ENCODE measurements at places on chromosomes 1 and 21.

GRCh38 chr1:18012686-18013085 lies 94.9 kb upstream of the IGSF21 start:
- DNase-seq, result no peak

DNA sequence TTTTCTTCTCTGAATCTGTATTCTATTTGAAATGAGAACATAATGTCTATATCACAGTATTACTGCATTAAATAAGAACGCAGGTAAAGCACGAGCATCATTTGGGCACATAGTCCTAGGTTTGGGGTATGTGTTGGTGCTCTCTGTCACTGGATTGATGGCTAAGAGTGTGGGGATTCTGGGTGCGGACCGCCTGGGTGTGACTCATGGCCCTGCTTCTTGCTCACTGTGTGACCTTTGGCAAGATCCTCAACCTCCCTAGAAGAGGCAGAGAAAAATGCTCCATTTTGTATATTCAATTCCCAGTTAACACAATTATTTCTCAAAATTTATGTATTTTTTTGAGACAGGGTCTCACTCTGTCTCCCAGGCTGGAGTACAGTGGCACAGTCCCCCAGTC lies 99.7 kb downstream of the LAMC2 start:
- DNase-seq, result peak; percentile 33

- no peak for DNase-seq
Measured at GRCh38 chr1:78358165-78358564, 132.6 kb upstream of the PTGFR start.

- DNase-seq, result no peak
Measured at GRCh38 chr1:234226113-234226818, 147.0 kb upstream of the COA6 start.

Measured in EH (cell line).